PC-3 (cell line): ENCODE measurements at places on chromosomes 13 and 19. TPM values are rescaled to one million over a fixed set of nuclear protein-coding genes. Genes with fewer than 3 reads are reported as not detected.

DNA sequence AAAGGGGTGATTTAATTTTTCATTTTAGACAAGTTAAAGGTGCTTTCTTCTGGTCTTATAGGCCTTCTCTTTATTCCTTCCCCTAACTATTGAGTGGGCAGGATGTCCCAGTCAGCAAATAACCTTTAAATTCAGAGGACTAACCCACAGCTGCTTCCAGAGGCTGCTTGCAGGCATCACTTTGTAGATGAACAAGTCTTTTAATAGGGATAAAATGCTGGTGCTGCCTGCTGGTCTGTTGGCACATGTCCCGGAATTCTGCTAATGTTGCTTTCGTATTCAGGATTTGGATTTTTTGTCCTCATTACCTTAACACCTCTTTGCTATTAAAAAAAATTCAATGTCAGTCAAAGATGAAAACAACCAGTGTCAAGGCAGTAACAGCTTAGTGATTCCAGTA lies 132.7 kb upstream of the KL start:
- no peak overlapping the region for H3K4me3 ChIP-seq
- DNase-seq: no peak
- H3K27ac ChIP-seq: no peak overlapping the region
- no peaks in the 10 kb centered on the region for H3K36me3 ChIP-seq
- no peaks in the 10 kb centered on the region for H3K27me3 ChIP-seq
- H3K4me1 ChIP-seq: peaks cover 16% of the 10 kb centered on the region

The SLC25A23 gene
- total RNA-seq: 61.4 and 80.0 TPM in 2 replicates

The PLPP2 gene
- total RNA-seq: not detected in 2 replicates

The PSG4 gene
- not detected in 2 replicates for total RNA-seq

DNA sequence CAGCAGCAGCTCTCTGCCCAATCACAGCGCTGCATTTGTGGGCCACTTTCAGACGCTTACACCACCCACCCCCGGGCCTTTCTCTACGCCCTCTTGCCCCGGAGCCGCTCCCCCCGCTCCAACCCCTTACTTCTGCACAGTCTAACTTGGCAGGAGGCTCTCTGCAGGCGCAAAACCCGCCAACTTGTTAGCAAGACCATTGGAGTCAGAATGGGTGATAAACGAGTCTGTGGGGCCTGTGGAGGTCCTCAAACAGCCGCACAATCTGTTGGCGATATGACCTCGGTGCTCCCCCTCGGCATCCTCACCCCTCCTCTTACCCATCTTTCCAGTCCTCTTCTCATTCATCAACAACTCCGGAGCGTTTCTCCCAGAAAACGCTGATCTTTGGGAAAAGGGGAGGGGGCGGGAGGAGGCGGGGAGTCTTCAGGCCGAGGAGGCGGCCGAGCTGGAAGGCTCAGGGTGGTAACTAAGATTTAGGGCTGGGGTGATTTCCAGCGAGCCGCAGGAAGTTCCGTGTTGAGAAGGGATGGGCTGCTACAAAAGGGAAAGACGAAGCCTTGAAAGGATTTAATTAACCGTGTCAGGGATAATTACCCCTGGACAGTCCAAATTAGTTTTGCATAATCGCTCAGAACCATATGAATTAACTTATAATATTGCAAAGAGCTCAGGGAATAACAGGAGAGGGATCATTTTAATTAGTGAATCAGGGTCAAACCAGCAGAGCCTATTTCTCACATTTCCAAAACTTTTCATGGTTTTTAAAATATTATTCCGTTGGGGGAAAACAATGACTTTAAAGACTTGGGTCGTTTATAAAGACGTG lies 4.1 kb downstream of the SOX21 start:
- DNase-seq: no peak
- no peaks in the 10 kb centered on the region for H3K4me1 ChIP-seq
- H3K27me3 ChIP-seq: no peaks in the 10 kb centered on the region
- H3K4me3 ChIP-seq: peak overlapping the region; percentile 98

DNA sequence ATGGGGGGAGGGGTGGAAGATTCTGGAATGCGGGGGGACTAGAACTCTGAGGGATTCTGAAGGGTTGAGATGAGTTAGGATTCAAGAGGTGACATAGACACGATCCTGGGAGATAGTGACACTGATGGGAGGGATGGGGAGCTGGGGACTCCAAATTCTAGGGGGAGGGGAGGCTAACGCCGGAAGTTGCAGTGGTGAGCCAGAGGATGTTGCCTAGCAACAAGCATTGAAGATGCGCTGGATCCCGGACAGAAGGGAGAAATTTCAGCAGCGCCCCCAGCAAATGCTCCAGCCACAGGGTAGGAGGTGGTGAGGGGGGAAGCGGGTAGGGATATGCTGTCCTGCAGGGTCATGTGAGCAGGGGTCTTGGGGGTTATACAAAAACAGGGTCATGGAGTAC lies 6.9 kb upstream of the LTBP4 start:
- peaks cover 18% of the 10 kb centered on the region; the same call in 1 of the 2 replicates for H3K4me1 ChIP-seq
- no peak overlapping the region for H3K4me3 ChIP-seq
- H3K27ac ChIP-seq: no peak overlapping the region
- DNase-seq: no peak
- H3K27me3 ChIP-seq: no peaks in the 10 kb centered on the region

The MYO16 gene
- total RNA-seq: not detected in 2 replicates

The CYP2A6 gene
- not detected in 2 replicates for total RNA-seq

GRCh38 chr19:6020166-6020882 lies 42.4 kb upstream of the RANBP3 start:
- H3K4me3 ChIP-seq: no peak overlapping the region
- DNase-seq: peak; percentile 64
- H3K27me3 ChIP-seq: no peaks in the 10 kb centered on the region
- no peaks in the 10 kb centered on the region for H3K36me3 ChIP-seq

The ZNF570 gene
- total RNA-seq: 0.07 and 0.63 TPM in 2 replicates

- peak; percentile 22 for DNase-seq
- H3K4me3 ChIP-seq: no peak overlapping the region
- H3K4me1 ChIP-seq: peaks cover 14% of the 10 kb centered on the region
- no peaks in the 10 kb centered on the region for H3K27me3 ChIP-seq
- no peaks in the 10 kb centered on the region; the same call in 1 of the 2 replicates for H3K36me3 ChIP-seq
- no peak overlapping the region for H3K27ac ChIP-seq
These were observed 52.7 kb downstream of the TRPM4 start for GRCh38 chr19:49210108-49210900.

The ICAM1 gene
- 9.4 and 15.3 TPM in 2 replicates for total RNA-seq

DNA sequence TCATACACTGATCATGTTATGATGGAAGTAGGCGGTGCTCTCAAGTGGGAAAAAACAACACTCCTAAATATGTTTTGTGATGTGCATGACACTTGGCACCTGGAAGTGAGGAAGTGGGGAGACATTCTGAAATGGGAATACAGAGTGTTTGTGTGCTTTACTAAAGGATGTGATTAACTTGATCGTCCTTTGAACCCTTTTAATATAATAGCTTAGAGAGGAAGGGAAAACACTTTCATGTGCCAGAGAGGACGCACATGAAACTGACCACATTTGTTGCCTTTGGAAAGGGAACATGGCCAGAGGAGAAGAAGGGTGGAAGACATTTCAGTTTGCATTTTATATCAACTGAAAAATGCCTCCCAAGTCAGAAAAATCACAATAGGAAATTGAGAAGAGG lies 31.4 kb downstream of the SMAD9 start:
- H3K27me3 ChIP-seq: no peaks in the 10 kb centered on the region
- H3K4me3 ChIP-seq: no peak overlapping the region
- no peak overlapping the region for H3K27ac ChIP-seq
- H3K36me3 ChIP-seq: no peaks in the 10 kb centered on the region

DNA sequence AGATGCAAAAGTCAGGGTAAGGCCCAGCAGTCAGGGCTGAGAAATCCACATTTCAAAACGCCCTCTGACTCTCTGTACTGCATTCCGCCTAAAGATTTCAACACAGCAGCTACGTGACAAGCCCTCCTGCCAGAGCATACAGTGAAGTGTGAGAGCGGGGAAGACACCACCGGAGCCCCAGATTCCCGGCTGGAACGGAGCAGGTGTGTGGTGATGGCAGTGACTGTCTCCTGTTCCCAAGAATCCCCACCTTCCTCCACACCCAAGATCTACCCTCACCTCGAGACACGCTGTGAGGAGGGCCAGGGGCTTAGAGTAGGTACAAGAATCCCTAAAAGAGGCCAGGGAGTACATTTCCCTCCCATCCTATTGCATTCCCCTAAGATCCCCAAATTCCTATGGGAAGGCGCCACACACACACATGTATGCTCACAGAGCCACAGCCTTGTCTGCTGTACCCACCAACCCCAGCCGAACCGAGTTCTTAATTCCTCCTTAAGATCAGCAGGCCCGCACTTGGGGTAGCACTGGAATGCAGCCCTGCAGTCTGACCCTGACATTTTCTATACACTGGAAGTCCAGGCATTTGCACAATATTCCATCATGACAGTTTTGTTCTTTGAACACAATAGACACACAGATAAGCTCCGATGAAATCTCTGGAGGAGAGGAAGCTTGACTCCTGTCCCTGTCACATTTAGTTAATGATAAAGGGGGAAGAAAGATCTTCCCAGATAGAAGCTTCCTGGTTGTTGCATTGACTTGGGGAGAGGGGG lies 102.9 kb downstream of the FOXO1 start:
- no peak for DNase-seq
- H3K27me3 ChIP-seq: no peaks in the 10 kb centered on the region

The CEACAM3 gene
- total RNA-seq: not detected in 2 replicates

GRCh38 chr13:100305398-100305797 lies 216.5 kb downstream of the PCCA start:
- H3K4me3 ChIP-seq: no peak overlapping the region
- no peaks in the 10 kb centered on the region for H3K4me1 ChIP-seq
- DNase-seq: no peak
- no peaks in the 10 kb centered on the region for H3K27me3 ChIP-seq
- H3K36me3 ChIP-seq: no peaks in the 10 kb centered on the region

- H3K4me1 ChIP-seq: peaks cover 12% of the 10 kb centered on the region
- peak overlapping the region; percentile 28 for H3K27ac ChIP-seq
- no peaks in the 10 kb centered on the region for H3K36me3 ChIP-seq
- no peaks in the 10 kb centered on the region for H3K27me3 ChIP-seq
- DNase-seq: peak; percentile 74
These were observed 71.2 kb upstream of the GTF3A start for GRCh38 chr13:27353166-27353583.

The SOX1 gene
- total RNA-seq: not detected in 2 replicates

GRCh38 chr13:106028911-106029310 lies 506.6 kb downstream of the EFNB2 start:
- DNase-seq: no peak
- H3K27me3 ChIP-seq: no peaks in the 10 kb centered on the region
- no peaks in the 10 kb centered on the region for H3K36me3 ChIP-seq
- no peak overlapping the region for H3K4me3 ChIP-seq
- no peak overlapping the region for H3K27ac ChIP-seq
- no peaks in the 10 kb centered on the region for H3K4me1 ChIP-seq

DNA sequence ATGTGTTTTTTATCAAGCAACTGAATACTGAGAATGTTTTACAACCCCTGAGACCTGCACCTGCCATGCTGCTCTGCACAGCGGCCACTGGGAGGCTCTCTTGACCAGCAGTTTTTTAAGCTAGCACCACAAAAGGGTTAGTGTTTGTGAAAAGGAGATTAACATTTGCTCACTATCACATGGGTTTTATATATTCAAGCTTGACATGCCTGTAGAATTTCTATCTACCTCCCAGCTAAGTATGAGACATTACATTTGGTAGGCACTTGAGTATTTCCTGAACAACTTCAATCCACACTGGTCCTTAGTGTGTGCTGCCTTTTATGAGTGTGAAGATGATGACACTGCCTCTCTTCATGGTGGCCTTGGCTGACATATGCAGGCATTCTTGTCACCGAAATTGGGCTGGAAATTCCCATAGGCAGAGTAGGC lies 1238.9 kb downstream of the UQCRFS1 start:
- H3K27me3 ChIP-seq: no peaks in the 10 kb centered on the region
- DNase-seq: peak; percentile 7
- H3K4me1 ChIP-seq: no peaks in the 10 kb centered on the region
- no peaks in the 10 kb centered on the region for H3K36me3 ChIP-seq
- H3K4me3 ChIP-seq: no peak overlapping the region
- H3K27ac ChIP-seq: no peak overlapping the region

DNA sequence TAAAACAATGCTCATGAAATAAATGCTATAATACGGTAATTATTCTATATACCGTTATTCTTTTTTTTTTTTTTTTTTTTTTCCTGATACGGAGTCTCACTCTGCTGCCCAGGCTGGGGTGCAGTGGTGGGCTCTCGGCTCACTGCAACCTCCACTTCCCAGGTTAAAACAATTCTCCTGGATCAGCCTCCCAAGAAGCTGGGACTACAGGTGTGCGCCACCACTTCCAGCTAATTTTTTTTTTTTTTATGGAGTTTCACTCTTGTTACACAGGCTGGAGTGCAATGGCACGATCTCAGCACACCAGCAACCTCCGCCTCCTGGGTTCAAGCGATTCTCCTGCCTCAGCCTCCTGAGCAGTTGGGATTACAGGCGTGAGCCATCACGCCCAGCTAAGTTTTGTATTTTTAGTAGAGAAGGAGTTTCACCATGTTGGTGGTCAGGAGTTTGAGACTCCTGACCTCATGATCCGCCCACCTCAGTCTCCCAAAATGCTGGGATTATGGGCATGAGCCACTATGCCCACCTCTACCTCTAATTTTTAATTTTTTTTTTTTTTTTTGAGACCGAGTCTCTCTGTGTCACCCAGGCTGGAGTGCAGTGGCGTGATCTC lies 6.9 kb downstream of the PPP1R15A start:
- H3K4me3 ChIP-seq: no peak overlapping the region
- H3K4me1 ChIP-seq: peaks cover 7% of the 10 kb centered on the region
- H3K27me3 ChIP-seq: no peaks in the 10 kb centered on the region
- no peak overlapping the region for H3K27ac ChIP-seq

The COL4A1 gene
- 35.7 and 48.7 TPM in 2 replicates for total RNA-seq

- DNase-seq: peak; percentile 15
- 0 out of 2 replicates have a peak, but pooled peaks cover 2% of the 10 kb centered on the region for H3K27me3 ChIP-seq
- H3K27ac ChIP-seq: no peak overlapping the region
- H3K4me1 ChIP-seq: no peaks in the 10 kb centered on the region
- H3K36me3 ChIP-seq: no peaks in the 10 kb centered on the region
These were observed 197.2 kb downstream of the RAP2A start for GRCh38 chr13:97631158-97631557.
